Activated CD4-positive, alpha-beta memory T cell treated with anti-CD3 and anti-CD28 coated beads, Interleukin-2, amount 10 ng/mL, durations not matched to agents 7 days and 5 days (primary cell): ENCODE measurements at places on chromosomes 7 and 10. TPM values are rescaled to one million over a fixed set of nuclear protein-coding genes. Genes with fewer than 3 reads are reported as not detected.

GRCh38 chr10:93087846-93088245, 14.2 kb downstream of the CYP26A1 start:
- H3K36me3 ChIP-seq: no peaks in the 10 kb centered on the region
- no peaks in the 10 kb centered on the region for H3K4me1 ChIP-seq
- no peak overlapping the region for H3K27ac ChIP-seq
- H3K27me3 ChIP-seq: peaks cover 9% of the 10 kb centered on the region

DNA sequence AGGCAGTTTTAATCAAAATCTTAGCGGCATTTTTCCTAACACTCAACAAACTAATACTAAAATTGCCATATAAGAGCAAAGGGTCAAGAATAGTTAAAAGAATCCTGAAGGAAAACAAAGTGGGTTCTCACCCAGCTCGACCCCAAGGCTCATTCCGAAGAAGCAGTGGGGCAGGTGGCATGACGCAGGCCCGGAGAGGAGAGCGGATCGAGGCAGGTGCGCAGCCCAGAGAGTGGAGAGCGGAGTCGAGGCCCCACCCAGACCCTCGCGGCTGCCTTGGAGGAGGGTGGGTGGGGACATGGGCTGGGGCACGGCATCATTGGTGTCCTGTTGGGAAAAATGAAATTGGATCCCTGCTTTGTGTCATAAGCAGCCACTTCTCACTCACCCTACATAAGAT, 109.8 kb downstream of the INPP5A start:
- no peaks in the 10 kb centered on the region for H3K4me1 ChIP-seq

Gene GPR141
- total RNA-seq: not detected

Gene CHRM2
- not detected for total RNA-seq

- no peak overlapping the region for H3K27ac ChIP-seq
- H3K27me3 ChIP-seq: no peaks in the 10 kb centered on the region
- no peak overlapping the region for H3K4me3 ChIP-seq
- no peaks in the 10 kb centered on the region for H3K36me3 ChIP-seq
Observed at GRCh38 chr10:2121929-2122328, 384.6 kb upstream of the ADARB2 start.

DNA sequence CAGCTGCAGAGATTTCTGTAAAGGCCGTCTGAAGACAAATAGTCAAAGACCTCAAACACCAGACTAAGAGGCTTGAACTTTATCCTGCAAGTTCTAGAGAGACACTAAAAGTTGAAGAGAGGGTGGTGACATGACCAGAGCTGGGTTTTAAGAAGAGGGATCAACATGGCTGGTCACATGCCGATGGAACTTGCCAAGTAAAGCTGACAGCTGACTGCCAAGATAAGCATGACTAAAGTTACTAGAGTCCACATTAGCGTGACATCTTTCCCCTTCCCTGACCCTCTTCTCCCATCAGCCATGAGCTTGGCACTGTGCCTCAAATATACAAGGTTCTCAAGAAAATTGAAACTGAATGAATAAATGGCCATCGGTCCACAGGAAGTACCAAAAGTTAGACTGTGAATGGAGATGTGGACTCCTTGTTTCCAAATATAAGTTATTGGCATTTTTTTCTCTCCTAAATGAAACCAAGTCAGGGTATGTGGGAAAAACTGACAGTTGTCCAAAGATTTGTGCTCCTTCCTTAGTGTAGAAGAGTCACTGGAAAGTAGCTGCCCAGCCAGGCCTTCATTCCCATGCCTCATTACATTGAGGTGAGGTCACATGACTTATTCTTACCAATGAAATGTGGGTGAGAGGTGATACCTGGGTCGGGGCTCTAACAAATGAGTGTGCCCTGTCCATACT, 24.5 kb downstream of the XPNPEP1 start:
- H3K4me1 ChIP-seq: peaks cover 36% of the 10 kb centered on the region
- no peak for DNase-seq
- no peak overlapping the region for H3K4me3 ChIP-seq
- H3K36me3 ChIP-seq: peaks cover 65% of the 10 kb centered on the region
- H3K27me3 ChIP-seq: no peaks in the 10 kb centered on the region
- H3K27ac ChIP-seq: no peak overlapping the region
